ENCODE measurements at places on chromosomes 2 and 18. TPM values are rescaled to one million over a fixed set of nuclear protein-coding genes. Genes with fewer than 3 reads are reported as not detected.

DNA sequence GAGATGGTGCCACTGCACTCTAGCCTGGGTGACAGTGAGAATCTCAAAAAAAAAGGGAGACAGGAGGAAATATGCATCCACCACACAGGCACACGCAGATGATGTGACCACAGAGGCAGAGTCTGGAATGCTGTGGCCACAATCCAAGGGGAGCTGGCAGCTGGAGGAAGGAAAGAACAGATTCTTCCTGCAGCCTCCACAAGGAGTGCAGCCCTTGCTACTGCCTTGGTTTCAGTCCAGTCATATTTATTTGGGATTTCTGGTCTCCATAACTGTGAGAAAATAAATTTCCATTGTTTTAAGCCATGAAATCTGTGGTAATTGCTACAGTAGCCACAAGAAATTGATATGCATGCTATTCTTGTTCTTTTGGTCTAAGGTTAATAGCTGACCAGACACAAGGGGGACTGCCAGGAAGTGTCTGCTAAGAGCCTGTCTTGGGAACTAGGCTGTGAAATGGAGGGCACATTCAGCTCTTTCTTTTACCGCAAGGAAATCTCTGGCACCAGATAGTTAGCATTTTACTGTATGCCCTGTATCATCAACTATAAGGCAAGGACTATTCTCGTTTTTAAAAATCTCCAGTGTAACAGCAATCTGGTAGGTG is 133.1 kb upstream of the SEC11C start:
- DNase-seq, result no peak

DNA sequence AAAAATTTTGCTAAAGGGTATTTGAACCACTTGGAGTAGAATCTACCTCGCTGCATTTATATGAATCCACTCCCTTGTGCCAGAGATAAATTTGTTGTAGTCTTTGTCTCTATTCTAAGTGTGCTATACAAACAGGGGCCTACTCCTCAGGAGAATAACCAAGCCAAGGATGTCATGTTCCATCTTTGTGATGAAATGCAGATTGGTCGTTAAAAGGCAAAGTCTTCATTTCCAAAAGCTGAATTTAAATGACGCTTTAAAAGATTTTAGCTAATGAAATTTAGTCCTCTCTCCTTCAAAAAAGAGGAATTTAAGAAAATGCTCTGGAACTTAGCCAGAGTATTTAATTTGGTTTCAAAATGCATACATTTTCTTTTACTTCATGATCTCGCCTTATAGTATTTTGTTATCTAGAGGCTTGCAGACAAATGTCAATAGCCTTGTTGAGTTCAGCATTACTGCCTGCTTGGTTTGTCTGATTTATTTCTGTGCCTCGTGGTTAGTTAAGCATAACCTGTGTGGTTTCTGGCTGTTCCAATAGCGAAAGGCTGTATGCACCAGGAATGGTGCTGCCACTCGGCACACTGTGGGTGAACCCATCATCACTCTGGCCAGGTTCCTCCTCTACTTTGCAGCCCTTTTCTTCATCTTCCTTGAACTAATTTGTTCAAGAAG is 417.6 kb downstream of the ZNF521 start:
- no peak for DNase-seq

- DNase-seq, result no peak
Measured at GRCh38 chr2:146227152-146228019, 1617.4 kb upstream of the ACVR2A start.

- DNase-seq, result no peak
Measured at GRCh38 chr2:72819501-72819900, 6.3 kb downstream of the EXOC6B start.

DNA sequence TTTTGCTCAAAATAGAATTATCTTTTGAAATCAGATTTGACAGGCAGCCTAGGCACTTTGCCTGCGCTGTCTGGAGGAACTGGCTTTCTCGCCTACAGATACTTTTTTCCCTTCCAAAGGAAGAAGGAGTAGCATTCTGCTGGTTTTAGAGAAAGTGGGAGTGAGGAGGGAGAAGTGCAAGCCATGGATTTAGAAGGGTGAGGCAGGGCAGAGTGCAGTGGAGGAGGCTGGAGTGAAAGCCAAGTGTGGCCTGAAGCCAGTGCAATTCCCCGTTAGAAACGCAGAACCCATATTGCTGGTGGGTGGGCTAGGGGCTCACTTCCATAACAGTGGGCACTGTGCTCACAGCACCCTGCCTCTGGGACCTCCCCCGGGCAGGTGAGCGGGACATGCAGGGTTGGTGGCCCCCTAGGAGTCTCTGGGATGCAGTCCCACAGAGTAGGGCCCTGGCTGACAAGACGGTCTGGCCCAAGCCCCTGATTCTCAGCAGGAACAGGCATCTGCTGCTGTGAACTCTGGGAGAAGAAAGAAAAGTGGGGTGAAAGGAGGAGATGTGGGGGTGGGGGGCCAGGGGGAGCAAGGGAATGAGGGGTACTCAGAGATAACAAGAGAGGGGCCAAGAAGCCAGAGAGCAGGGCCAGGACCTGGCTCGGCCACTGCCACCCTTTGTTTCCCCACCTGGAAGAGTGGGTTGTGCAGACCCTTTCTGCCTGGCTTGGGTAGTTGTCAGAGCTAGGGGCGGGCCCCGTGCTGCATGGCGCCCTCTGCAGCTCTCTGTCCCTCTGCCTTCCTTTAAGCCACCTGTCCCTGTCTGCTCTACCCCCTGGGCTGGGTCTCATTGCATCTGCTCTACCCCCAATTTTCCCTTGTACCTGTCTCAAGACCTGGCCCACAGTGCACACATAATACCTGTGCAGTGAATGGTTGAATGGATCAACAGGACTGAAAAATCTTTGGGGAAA is 273.5 kb upstream of the HS6ST1 start:
- DNase-seq, result no peak

GRCh38 chr18:9708057-9708433 is at the start of gene RAB31:
Gene RAB31 (plus strand): TSS chr18:9708301. CDS start chr18:9708406, 105 bp downstream.
- DNase-seq, result peak; percentile 13

DNA sequence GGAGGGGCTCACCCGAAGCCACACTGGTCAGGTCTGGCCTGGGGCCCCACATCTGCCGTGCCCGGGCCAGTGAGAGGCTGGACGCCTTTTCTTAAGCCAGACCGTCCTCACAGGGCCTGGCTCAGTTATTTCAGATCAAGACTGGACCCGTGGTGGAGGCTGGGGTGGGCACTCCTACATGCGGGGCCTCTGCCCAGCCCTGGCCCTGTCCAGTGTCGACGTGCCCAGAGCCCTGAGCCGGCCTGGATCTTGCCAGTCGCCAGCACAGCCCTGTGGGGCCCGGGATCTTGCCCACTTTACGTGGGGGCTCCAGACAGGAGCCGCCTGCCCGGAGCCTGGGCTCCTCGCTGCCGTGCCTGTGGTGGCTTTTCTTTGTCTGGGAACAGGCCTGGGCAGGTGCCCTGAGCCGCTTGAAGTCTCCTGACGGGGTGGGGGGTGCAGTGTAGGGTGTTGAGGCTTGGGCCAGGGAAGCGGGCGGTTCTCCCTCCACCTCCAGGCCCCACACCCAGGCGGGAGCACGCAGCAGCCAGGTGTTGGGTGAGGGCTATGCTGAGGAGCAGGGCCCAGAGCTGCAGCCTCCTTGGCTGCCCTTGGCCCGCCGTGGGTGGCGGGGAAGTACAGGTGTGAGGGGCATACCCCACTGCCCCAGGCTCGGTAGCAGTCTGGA is 6.0 kb downstream of the GPC1 start:
- no peak for DNase-seq

DNA sequence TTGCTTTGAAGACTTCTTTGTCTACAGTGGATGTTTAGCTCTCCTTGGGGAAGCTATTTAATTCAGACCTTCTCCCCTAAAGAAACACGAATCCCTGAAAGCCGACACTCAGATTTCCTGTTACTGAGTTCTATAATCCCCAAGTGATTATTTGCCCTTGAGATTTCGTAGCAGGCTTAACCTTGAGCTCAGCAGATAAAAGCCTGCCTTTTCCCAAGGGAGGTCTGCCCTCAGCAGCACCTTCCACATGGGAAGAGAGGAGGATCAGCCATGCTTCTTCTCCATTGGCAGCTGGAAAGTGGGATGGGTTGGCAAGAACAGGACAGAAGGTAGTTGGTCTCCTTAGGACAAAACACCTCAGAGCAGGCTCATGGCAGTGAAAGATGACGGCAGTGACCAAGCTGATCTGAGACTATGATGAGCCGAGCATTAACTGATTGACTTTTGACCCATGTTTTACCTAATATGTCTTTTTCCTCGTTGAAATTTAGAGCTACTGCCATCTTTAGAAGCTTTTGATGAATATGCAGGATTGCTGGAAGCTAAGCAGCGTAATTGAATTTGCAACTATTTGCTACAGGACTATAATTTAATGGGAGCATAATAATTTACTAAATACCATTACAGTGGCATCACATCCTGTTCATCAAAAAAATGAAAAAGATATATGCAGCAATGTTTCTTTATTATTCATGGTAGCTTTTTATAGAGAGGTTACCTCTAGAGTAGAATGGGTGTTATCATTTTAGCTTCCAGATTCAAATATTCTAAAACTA is 511.1 kb upstream of the ID2 start:
- DNase-seq, result no peak

Gene IL1RL2
- total RNA-seq, result 0.90 TPM

Gene BMP10
- total RNA-seq, result not detected

Gene SLC11A1
- 1.7 TPM for total RNA-seq
